ENCODE measurements at places on chromosomes 6 and 20.

GRCh38 chr6:121652223-121652622 lies 216.8 kb downstream of the GJA1 start:
- no peak for DNase-seq

DNA sequence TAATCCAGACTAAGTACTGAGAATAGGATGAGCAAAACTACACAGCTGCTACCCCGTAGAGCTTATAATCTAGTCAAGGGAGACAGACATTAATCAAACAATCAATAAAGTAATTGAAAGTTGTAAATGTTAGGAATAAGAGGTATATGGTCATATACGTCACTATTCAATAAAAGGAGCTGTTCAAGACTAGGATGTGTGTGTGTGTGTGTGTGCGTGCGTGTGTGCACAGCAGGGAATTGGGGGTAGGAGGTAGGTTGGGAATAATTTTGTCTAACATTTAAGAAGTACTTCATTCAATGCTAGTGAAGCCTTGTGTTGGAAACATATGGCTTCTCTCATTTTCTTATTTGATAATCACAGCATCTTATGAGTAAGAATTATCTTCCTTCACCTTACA lies 41.8 kb downstream of the SESN1 start:
- DNase-seq = no peak

DNA sequence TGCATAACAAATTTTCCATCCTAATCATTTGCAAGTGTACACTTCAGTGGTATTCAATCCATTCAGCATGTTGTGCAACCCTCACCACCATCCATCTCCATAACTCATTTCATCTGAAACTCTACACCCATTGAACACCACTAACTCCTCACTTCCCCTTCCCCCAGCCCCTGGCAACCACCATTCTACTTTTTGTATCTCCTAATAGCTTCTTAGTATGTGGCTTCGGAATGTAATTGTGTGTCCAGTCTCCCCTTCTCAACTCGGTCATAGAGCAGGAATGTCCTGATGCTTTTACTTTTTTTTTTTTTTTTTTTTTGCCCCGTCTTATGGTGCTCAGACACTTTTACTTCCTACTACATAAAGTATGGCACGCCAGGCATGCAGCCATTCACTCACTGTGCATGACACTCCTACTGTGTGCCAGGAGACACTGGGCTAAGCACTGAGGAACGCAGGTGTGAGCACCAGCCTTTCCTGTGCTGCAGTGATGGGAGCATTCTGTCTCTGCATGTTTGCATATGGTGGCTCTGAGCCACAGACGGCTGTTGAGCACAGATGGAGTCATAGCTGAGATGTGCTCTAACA lies 15.3 kb downstream of the HCK start:
- DNase-seq = peak; percentile 19

- DNase-seq = no peak
Observed at GRCh38 chr20:10672624-10673127, 1.1 kb downstream of the JAG1 start.

DNA sequence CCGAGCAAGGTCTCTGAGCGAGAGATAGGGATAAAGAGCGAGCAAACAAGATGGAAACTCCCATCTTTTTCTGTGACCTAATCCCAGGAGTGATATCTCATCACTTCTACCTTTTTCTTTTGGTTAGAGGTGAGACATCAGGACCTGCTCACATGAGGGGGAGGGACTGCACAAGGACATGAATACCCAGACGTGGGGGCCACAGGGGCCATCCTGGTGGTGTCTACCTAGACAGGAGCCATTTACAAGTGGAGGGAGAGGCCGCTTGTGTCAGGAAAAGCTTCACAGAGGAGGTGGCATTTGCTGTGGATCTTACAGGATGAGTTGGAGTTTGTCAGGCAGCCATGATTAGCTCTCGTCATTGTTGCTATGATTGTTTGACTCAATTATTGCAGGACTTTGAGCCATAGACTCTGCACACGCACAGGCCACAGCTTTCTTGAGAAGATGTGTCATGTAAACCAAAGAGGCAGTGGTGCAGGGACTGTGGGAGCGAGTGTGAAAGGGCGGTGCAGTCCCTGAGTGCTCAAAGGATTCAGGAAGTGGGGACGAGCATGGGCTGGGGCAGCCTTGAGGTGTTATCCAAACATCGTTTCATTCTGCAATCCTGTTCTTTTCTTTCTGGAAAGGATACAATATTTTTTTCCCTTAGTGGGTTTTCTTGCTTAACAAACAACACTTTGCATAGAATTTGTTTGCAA lies 7.7 kb downstream of the NPEPL1 start:
- no peak for DNase-seq

GRCh38 chr6:93927731-93928130 lies 508.4 kb upstream of the EPHA7 start:
- no peak for DNase-seq

GRCh38 chr20:63183422-63184146 lies 32.3 kb downstream of the YTHDF1 start:
- DNase-seq = no peak

- no peak for DNase-seq
Observed at GRCh38 chr6:63584125-63584514, 11.8 kb downstream of the LOC128125822 start.
